Endodermal cell (in vitro differentiated cells): ENCODE measurements at places on chromosomes 12 and 14.

- DNase-seq: peak; percentile 89
Observed at GRCh38 chr12:26853303-26854030, 20.5 kb upstream of the ITPR2 start.

GRCh38 chr14:22438742-22439141 lies 150.3 kb downstream of the DAD1 start:
- no peak for DNase-seq

DNA sequence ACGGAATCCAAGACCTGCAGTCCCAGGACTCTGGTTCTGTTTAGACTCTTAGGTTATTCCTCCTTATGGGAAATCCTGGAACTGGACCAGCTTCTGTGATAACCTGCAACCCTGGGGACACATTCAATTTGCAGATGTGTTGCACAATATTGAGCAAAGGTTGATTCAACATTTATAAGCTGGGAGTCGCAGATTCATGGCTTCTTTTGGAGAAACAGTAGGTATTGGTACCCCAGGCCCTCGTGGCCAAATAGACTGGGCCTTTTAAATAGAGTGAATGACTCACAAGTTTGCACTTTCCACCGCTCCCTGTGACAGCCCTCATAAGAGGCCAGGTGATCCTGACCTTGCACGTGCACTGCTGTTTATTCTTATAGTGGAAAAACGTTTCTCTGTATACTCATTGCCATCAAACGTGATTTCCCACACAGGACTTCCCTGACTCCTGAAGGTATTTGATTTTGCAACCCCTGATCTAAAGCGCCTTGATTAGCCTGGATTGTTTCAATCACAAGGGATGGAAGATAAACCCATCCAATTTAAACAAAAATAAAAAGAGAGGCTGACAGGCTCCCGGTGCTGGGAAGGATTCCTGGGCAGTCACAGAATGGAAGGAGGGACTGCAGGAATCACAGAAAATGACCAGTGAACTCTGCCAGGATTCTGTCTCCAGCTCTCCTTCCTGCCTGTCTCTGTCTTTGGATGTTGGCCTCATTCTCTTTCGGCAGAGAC lies 98.0 kb downstream of the VCPKMT start:
- DNase-seq: no peak

DNA sequence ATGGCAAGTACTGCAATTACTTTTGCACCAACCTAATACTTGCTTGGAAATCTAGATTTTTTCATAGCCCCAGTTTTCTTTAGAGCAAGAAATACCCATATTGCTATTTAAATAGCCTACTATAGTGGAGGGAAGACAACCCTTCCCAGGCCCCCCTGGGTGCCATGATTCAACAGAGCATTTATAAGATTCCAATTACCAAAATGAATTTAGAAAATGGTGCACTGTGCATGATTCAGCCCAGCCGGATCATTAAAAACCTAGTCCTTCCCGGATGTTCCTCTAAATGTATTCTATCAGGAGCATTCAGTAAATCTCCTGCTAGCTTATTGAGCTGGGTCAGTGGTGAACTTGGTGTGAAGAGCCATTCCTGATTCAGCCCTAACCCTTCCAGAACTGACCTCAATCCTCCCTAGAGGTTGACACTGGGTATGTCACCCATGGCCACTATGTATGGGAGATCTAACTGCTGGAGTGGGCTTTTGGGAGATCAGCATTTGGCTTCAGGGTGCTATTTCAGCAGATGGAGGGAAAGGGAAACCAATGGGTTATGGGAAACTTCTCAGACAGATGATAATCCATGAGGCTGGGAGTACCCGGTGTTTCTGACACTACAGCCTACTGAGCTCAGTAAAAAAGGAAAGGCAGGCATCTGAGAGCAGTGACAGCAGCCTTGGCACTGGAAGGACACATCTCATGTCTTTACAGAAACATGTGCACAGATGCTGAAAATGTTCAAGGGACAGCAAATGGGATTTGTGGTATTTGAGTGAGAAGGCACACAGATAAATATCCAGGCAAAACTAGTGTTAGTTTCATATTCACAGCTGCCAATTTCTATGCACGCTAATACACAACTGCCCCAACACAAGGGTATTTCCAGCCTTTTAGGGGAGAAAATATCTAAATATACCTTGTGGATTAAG lies 258.9 kb downstream of the DPF3 start:
- no peak for DNase-seq

- DNase-seq: no peak
Observed at GRCh38 chr12:57154804-57155434, 7.5 kb upstream of the LRP1-AS start.

- DNase-seq: no peak
Observed at GRCh38 chr14:90288651-90289355, 32.5 kb downstream of the PSMC1 start.

DNA sequence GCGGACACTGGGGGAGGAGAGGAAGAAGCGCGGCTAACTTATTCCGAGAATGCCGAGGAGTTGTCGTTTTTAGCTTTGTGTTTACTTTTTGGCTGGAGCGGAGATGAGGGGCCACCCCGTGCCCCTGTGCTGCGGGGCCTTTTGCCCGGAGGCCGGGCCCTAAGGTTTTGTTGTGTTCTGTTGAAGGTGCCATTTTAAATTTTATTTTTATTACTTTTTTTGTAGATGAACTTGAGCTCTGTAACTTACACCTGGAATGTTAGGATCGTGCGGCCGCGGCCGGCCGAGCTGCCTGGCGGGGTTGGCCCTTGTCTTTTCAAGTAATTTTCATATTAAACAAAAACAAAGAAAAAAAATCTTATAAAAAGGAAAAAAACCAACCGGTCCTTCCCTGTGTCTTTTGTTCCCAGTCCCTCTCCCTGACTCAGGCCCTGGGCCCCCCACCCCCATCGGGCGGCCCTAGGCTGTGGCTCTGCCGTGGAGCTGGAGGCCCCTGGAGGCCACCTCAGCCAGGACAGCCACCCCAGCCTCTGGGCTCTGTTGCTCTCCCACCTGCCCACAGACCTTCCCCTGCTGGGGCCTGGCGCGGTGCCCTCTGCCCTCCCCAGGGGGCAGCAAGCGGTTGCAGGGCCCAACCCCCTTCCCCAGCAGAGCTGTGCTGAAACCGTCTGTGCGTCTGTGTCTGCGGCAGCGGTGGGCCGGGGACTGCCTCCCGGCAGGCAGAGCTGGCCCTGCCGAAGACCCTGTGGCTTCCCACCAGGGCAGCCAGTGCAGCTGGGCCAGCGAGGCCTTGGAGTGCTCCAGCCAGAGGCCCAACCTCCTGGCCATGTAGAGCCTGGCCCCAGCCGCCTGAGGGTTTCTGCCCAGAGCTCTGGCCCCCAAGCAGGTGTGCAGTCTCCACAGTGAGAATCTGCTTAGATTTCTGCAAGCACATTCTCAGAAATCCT lies 4.0 kb upstream of the CRIP2 start:
- DNase-seq: no peak

DNA sequence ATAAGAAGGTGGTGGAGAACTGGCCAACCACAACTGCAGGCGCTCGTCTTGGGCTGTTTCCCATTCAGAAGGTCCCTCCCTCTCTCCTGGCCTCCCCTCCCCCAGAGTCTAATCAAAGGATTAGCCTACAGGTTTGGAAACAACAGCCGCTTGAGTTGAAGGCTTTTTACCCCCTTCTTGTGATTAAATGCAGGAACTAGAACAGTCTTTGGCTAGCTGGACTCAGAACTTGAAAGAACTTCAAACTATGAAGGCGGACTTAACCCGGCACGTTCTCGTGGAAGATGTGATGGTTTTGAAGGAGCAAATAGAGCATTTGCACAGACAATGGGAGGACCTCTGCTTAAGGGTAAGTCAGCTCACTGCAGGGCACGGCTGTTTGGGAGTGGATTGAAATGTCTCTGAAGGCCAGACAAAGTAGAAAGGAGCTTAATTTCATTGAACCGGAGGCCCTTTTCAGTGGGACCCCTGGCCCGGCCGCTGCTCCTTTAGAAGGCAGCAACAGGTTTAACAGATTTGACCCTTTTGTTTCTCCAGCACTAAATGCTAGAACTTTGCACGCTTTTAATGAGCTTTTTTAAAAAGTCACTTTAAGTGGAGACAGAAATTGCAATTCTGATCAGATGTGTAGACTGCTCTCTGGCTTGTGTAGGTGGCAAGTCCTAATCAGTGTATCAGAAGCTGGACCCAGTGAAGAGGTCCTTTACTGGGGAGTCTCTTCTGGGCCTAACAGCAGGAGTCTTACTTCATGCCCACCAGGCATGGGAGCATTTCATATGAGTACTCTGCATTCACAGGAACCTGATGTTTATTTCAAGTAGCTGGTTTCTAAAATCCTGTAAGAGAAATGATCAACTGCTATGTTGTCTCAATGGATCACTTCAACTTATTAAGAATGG lies 107.7 kb downstream of the ESR2 start:
- peak; percentile 84 for DNase-seq

DNA sequence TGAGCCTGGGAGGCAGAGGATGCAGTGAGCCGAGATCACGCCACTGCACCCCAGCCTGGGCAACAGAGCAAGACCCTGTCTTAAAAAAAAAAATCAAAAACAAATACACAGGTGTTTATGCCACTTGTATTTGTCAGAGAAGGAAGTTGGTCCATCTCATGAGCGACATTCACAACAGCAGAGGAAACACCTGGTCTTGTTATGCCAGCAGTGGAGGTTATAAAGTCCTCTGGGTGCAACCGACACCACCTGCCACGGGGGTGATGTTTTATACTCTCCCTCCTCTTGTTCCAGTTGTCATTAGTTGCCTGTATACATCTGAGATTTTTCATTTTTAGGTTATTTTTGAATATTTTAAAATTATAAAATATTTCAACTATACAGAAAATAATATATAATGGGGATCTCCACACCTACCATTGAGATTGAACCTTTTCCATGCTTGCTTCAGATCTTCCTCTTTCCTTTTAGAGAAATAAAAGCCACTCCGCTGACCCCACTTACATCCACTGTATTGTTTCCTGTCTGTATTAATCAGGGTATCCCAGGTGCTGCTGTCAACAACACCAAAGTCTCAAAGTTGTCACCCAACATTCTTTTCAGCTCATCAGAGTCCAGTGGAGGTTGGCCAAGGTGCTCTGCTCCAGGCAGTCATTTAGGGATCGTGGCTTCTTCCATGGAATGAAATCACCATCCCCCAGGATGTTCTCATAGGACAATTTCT lies 65.1 kb downstream of the RNFT2 start:
- DNase-seq: no peak
